ENCODE measurements at places on chromosomes 4 and X.
A peak's percentile ranks its signal among the peaks of the same experiment; 100 is the strongest.

- DNase-seq, result no peak
These were observed 60.4 kb downstream of the SHROOM2 start for GRCh38 chrX:9846631-9847030.

DNA sequence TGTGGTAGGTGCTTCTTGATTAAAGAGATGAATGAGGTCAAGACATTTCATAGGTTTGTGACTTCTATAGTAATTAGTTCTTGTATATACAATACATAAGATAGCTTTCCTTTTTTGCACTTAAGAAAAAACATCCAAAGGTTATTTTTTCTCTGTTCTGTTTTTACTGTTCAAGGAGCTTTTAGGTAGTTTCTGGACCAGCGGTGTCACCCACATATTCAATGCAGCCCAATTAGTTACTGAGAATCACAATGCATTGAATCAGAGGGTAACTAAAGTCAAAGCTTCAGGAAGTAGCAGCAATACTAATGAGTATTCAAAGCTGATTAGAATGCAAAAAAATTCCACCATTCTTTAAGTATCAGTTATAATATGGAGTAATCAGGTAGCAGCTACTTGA, 211.6 kb downstream of the SH2D1A start:
- no peak for DNase-seq

GRCh38 chr4:32169841-32170240, 1449.7 kb downstream of the PCDH7 start:
- no peak for DNase-seq

GRCh38 chrX:24851289-24851688, 157.6 kb downstream of the POLA1 start:
- DNase-seq, result no peak

DNA sequence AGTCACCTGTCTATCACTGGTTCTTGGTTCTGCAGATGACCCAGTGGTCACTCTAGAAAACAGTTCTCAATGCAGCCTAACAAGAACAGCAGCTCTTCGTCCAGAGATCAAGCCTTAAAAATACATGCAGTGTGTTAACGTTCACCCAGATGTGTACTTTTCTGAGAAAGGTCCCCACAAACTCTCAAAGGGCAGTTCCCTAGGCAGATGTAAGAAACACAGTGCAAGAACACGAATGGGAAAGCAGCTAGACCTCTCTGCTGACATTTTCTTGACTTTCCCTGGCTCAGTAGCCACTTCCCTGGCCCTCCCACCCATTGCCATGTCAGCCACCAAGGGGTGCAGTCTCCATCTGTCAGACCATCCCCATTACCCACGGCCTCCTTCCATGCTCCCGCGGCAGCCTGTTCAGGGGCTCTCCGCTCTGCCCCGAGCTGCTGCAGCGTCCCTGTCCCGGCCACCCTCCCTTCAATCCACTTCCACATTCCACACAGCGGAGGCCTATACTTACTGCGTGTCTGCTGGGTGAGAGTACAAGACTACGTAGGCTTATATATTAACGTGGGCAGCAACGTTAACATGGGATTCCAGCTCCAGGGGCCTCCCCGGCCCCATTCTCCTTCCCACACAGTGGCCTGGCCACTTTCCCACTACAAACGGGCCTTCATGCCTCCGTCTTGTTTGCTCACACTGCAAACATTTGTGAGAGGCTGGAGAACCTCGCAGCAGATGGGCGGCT, 34.3 kb downstream of the IRF2 start:
- DNase-seq, result no peak

DNA sequence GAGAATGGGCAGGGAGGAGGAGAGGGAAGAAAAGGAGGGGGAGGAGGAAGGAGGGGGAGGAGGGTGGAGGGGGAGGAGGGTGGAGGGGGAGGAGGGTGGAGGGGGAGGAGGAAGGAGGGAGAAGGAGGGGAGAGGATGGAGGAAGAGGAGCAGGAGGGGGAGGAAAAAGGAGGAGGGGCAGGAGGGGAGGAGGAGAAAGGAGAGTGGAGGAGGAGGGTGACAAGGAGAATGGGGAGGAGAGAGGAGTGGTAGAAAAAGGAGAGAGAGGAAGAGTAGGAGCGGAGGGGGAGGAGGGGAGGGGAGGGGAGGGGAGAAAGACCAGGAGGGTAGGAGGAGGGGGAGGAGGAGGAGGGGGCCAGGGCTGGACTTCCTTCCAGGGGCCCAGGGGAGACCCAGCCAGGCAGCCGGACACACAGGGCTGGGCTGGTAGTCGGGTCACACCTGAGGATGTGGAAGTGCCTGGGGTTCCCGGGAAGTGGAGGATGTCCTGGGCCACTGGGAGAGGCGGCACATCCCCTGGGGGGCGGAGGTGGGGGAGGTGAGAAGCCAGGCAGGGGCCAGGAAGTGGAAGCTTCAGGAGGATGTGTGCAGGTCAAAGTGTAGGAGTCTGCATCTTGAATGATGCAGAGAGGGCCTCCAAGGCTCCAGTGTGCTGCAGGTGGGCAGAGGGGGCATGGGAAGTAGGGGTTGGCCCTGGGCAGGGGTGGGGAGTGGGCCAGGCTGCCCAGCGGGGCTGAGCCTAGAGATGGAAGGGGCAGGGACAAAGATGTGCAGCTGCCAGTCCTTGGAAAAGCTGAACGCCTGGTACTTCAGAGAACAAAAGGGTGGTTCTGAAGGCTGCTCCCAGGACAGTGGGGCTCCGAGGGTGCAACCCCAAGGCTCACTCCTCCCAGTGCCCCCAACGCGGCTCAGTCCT, 18.8 kb downstream of the IL3RA start:
- no peak for DNase-seq

DNA sequence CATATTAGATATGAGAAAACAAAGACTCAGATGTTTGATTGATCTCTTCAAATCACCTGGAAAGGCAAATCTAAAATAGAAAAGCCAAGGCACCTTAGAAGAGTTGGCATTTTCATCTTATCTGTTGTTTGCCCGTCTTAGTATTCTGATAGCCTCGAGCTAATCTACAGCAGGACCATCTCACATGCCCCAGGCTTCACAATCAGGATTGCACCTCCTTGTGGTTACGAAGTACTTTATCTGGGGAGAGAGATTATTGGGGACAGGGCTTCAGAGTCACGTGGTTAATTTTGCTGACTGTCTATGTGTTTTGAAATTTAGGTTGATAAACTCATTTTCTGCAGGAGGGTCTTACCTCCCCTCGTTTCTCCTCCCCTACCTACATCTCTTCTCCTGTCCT, 313.1 kb upstream of the ANXA10 start:
- DNase-seq, result no peak

DNA sequence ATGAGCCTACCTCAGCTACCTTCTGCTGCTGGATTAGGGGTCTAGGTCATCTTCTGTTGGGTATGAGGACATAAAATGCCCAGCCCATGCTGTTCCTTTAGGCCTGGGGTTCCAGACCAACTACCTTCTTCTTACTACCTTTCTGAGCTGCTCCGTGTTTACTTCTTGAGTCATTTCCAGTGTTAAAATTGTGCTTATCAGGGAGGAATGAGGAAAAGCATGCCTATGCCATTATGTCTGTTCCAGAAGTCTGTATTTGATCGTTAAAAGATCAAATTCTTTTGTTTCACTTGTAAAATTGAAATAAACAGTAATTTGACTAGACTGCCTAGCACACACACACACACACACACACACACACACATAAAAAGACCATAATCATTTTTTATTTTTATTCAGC, 1912.7 kb upstream of the TENM3 start:
- no peak for DNase-seq

DNA sequence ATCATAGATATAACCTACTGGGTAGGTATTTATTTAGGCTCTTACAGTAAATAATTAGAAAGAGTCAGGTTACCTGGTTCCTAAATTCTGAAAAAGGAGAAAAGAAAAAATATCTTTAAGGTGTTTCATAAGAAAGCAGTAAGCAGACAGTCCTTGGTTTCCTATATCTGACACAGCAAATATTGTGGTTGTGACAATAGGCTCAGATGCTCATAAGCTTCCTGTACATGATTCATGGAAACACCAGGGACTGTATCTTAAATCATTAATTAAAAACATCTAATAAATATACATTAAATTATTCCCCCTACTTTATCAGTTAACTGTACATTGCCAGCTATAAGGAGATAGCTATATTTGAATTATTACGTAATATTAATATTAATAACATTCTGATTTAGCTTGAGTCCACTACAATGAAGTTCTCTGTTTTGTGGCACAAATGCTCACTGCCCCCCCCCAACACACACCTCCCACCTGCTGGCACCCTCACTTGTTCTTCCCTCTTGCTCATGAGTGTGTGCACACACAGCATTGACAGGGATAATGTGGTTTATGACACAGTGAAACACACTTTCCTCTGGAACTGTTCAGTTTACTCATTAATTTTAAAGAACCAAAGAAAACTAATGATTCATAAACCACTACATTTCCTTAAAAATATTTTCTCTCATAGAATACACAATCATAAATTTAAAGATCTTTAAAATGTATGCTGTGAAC, 187.4 kb downstream of the NR3C2 start:
- no peak for DNase-seq

GRCh38 chr4:3286335-3287175, 6.3 kb upstream of the RGS12 start:
- peak; percentile 89 for DNase-seq

GRCh38 chr4:187550256-187550950, 445.2 kb upstream of the ZFP42 start:
- no peak for DNase-seq

DNA sequence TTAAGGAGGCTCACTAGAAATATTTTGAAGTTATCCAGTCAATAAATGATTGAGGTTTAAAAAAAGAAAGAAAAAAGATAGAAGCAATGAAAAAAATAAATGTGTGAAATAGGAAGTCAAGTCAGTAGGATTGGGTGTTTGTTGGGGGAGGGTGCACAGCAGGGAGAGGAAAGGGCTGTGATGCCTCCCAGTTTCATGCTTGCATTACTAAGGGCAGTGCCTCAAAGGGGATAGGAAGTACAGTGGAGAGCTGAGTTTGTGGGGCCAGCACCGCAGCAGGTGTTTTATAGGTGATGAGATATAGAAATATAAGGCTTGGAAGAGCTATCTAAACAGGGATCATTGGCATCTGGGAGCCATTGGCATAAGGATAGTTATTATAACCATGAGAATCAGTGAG, 919.2 kb downstream of the STIM2 start:
- DNase-seq, result no peak

GRCh38 chr4:146023334-146023967, 84.8 kb upstream of the ZNF827 start:
- DNase-seq, result peak; percentile 25

DNA sequence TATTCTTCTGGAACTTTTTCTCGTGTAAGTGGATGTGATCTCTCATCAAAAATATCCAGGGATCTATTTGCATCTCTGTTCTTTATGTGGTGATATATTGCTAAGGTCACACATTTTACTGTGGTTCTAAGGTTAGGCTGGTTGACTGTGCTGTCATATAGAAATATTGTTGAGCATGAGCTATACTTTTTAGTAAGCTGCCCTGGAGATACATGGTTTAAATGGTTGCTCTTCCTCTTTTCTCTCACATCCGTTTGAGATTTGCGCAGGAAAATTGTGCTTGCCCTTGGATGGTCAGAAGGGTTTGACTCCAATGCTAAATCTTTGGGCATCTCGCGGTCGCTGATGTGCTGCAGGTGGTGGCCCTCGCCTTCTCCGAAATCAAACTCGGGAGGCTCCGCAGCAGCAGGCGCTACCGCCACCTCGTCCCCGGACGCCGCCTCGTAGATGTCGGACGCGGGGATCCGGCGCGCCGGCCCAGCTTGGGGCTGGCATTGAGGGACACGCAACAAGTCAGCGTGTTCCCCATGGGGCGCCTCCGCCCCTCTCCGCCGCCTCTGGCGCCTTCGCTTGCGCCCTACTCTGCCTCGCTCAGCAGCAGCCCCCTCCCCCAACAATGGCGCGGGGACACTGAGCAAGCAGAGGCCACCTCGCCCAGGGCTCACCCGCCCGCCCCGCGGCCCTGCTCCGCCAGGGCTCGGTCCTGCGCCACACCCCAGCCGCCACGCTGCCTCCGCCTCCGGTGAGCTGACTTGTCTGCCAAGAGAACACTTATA, 154.5 kb downstream of the MSN start:
- DNase-seq, result peak; percentile 14

GRCh38 chrX:150253959-150254620, 109.0 kb upstream of the MAMLD1 start:
- DNase-seq, result no peak

DNA sequence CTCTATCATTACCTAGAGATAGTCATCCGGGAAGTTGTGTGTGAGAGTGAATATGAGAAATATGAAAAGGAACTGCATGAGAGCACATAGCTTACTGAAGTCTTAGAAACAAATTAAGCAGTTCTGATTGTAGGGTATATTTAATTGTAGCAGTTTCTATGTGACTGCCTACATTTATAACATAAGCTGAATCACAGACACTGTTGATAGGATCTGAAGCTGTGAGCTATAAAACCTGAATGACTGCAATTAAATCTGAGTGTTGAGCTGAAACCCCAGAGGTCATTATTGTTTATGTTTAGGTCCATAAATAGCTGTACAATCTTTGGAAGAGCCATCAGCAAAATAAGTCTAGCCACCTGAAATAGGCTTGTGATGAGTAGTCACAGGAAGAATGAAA, 210.1 kb upstream of the CXCL13 start:
- no peak for DNase-seq

- DNase-seq, result no peak
These were observed 491.1 kb downstream of the PACRGL start for GRCh38 chr4:21191317-21191716.

GRCh38 chrX:138008281-138008680, 442.4 kb downstream of the ZIC3 start:
- DNase-seq, result no peak

DNA sequence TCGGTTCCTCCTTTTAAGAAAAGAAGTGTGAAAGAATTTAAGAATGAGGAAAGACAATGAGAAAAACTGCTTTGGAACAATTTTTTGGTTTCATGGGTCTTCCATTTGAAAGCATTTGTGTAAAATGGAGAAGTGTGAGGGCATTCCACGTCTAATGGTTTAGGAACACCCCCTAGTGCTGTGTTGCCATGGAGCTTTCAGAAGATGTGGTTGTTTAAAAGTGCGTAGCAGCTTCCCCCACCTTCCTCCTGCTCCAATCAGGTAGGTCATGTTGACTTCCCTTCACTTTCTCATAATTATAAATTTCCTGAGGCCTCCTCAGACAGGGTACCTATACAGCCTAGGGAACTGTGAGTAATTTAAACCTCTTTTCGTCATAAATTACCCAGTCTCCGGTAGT, 50.0 kb downstream of the UGT2B10 start:
- no peak for DNase-seq

DNA sequence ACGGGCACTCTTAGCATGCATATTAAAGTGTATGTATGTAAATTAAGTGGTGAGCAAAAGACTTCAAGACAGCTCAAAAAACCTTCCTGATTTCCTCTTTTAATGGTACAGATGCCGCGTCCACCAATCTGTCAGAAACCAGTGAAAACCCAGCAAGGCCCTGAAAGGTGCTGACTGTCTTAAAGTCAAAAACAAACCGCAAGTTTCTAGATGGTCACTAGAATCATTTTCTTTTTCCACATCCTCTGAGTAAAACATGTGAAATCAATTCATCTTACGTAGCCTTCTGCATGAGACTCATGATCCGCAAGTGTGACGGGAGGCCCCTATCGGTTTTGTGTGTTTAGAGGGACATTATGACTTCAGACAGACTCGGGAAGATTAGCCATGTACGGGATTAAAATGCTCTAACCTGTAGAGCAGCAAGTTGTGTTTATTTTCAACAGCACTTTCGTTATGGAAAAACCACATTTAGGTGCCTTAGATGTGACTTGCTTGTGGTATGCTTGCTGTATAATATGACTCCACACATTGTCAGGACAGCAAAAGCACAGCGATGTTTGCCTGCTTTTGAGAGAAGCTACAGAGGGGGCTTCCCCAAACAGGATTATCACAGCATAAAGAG, 88.2 kb upstream of the STS start:
- peak; percentile 70 for DNase-seq
